ENCODE measurements at places on chromosomes 7 and 10.

DNA sequence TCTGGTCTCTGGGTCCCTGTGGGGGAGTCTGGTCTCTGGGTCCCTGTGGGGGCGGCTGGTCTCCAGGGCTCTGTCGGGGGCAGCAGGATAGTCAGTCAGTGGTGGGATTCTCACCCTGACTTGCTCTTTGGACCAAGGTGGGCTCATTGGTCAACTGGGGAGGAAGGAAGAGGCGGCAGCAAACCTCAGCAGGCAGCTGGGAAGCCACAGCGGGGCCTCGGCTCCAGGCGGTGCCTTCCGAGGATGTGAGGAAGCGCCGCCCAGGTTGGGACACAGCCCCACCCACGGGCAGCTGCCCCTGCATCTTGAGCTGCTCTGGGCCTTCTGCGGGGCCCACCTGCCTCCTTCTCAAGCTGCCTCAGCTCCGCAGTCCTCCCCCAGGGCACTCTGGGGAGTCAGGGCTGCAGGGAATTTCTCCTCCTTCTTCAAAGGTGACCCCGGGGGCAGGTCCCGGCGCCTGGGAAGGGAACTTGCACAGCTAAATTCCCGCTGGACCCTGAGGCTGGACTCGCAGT is 20.4 kb upstream of the KNDC1 start:
- DNase-seq, result no peak

DNA sequence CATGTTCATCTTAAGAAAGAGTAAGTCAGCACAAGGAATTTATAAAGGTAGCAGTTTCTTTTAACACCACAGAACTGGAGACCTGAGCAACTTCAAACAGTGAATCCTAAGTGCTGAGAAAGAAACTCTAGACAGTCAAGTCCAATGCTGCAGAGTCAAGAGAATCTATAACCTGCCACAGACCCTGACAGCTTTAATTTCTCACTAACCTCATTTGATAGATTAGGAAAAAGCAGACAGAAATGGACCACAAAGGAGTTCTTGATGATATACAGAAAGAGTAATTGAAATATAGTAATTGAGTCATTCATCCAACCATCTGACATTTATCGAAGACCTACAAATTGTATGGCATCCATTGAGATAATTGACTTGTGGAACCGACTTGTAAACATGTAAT is 847.0 kb downstream of the SORCS1 start:
- DNase-seq, result no peak

GRCh38 chr10:35058134-35058533 is 32.0 kb downstream of the CUL2 start:
- DNase-seq, result peak; percentile 94

GRCh38 chr10:111081595-111081994 is 4.8 kb downstream of the ADRA2A start:
- DNase-seq, result no peak

DNA sequence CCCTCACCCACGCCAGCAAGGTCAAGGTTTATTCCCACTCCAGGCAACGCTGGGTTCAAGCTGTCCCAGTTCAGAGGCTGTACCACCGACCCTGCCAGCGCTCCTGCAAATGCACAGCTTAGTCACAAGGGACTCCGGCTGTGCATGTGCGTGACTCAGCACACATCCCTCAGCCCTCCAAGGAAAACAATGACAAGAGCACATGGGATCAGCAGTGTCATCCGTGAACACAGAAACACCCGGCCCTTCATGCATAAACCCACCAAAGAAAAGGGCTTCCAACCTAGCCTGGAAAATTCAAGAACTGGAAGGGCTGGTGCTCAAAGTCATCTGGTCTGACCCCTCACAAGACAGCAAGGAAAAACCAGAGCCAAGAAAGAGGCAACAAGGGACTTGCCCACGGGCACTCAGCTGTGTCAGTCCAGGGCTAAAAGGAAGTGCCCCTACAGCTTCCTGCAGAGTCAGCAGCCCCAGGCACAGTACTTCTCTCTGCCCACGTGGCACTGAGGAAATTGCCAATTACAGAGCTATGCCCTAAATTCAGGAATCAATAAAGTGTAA is 106.1 kb downstream of the KCNMA1 start:
- DNase-seq, result peak; percentile 73

DNA sequence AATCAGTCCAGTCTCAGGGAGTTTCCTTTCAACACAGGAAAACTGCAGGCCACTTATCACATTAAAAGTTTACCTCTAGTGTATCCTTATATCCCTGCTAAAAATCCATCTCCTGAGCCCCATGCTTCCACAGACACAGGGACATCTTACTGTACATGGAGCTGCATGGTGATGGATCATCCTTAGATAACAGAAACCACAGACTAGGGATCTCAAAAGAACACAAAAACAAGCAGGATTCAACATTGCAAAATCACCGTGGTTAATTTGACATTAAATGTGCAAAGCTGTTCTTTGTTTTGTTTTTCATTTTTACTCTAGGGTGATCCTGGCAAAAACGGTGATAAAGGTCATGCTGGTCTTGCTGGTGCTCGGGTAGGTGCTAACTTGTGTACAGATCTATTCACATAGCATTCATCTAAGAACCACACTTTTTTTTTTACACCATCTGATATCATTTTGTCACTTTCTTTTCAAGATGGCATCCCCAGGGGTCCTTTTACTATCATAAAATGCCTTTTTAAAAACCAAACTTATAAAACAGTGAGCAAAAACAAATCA is 18.1 kb downstream of the COL1A2 start:
- peak; percentile 60 for DNase-seq

- peak; percentile 11 for DNase-seq
Measured at GRCh38 chr7:127872122-127872521, 159.1 kb downstream of the LRRC4 start.
